ENCODE measurements at places on chromosomes 7 and 10.

DNA sequence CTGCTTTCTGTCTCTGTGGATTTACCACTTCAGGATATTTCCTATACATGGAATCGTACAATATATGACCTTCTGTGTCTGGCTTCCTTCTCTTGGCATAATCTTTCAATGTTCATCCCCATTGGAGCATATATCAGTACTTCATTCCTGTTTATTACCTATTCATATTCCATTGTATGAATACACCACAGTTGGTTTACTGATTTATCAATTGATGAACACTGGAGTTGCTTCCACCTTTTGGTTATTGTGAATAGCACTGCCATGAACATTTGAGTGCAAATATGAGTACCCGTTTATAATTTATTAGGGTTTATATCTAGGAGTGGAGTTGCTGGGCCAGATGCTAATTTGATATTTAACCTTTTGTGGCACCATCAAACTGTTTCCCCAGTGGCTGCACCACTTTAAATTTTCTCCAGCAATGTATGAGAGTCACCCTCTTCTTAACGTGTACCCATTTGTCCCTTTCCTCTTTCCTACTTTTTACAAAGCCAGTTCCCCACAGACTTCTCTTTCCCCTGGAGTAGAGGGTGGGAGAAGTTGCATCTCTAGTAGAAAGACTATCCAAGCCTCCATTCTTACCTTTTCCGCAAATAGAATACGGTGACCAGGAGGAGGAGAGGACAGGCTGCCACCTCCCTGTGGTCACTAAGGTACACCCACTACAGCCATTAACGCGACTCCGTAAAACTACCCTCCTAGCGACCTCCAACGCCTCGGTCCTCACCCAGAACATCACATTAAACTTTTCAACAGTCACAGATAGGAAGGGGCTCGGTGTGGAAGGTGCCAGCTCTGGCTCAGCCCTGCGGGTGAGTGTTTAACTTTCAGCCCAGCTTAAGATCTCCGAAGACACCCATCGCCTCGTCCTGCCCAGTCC lies 25.6 kb downstream of the SCD start:
- DNase-seq, result no peak

DNA sequence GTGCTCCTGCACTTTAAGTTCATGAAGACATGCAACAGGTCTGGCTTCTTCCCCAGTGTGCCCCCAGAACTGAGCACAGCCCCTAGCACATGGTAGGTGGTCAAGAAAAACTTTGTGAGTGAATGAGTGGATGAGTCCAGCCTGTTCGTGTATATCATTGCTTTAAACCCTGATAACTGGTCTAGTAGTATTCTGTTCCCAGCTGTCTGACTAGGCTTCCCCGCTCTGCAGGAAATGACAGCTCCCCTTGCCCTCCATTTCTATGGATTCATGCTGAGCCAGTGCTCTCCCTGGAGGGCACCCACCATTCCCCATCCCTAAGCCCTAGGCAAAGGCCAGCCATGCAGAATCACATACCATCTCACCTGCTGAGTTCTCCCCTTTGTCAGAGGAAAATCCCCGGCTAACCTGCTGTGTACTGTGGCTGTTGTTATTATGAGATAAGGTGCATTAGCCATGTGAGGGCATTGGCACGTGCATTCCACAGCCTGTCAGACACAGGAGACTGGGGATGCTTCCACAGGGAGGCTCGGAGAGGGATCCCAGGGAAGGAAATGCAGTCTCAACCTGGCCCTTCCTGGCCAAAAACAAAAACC lies 698.9 kb downstream of the GRID1 start:
- no peak for DNase-seq

GRCh38 chr7:137839903-137840779 lies 6.6 kb downstream of the DGKI start:
- DNase-seq, result peak; percentile 52

GRCh38 chr10:28263136-28263857 lies 39.6 kb downstream of the MPP7 start:
- no peak for DNase-seq

GRCh38 chr10:47277352-47278151 lies 22.4 kb upstream of the GDF10 start:
- peak; percentile 4 for DNase-seq

GRCh38 chr10:43212043-43212721 lies 54.7 kb downstream of the RASGEF1A start:
- DNase-seq, result no peak

DNA sequence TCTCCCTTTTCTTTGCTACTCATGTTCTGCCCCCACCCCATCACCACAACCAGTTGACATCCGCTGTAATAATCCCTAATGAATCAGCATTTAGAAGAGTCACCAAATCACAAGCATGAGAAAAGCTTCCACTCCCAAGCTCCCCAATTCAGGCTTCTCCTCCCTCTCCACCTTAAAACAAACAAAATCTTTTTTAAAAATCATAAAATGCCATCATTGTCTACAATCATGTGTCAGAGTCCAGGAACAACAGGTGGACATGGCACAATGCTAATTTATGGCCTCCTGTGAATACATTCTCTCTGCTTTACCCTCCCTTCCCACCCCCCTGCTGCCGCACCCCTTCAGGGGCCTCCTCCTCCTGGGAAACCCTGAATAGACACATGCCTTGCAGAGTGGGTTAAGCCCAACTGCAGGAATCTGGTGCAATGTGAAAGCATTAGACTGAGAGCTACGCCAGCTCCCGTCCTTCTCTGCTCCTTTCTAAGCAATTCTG lies 3.7 kb downstream of the LRRC4 start:
- no peak for DNase-seq

All from NCI-H2081 (cell line).